PC-3 (cell line): ENCODE measurements at places on chromosomes 3 and 15. TPM values are rescaled to one million over a fixed set of nuclear protein-coding genes. Genes with fewer than 3 reads are reported as not detected.
A peak's percentile ranks its signal among the peaks of the same experiment; 100 is the strongest.

GRCh38 chr15:26937134-26937533 is 33.8 kb upstream of the GABRG3 start:
- H3K4me3 ChIP-seq: no peak overlapping the region
- DNase-seq: no peak
- H3K36me3 ChIP-seq: no peaks in the 10 kb centered on the region

IL17RD gene
- 3.1 and 3.7 TPM in 2 replicates for total RNA-seq

SMCO1 gene
- not detected in 2 replicates for total RNA-seq

CYP19A1 gene
- not detected in 2 replicates for total RNA-seq

- H3K27ac ChIP-seq: no peak overlapping the region
- peaks cover 83% of the 10 kb centered on the region for H3K27me3 ChIP-seq
- no peak for DNase-seq
Measured at GRCh38 chr3:147413686-147414389, 4.7 kb downstream of the ZIC1 start.

- no peaks in the 10 kb centered on the region for H3K4me1 ChIP-seq
- H3K4me3 ChIP-seq: no peak overlapping the region
- H3K27me3 ChIP-seq: no peaks in the 10 kb centered on the region
Measured at GRCh38 chr3:53836084-53836872, 9.9 kb downstream of the CHDH start.

GLDN gene
- 0.15 TPM in 1 of 2 replicates, not detected in the other for total RNA-seq

GRCh38 chr15:57797568-57798267 is 91.2 kb downstream of the POLR2M start:
- H3K4me1 ChIP-seq: peaks cover 5% of the 10 kb centered on the region; the same call in 1 of the 2 replicates
- no peak for DNase-seq
- no peak overlapping the region for H3K27ac ChIP-seq
- H3K36me3 ChIP-seq: no peaks in the 10 kb centered on the region
- H3K27me3 ChIP-seq: peaks cover 22% of the 10 kb centered on the region

- H3K27ac ChIP-seq: no peak overlapping the region
- H3K4me1 ChIP-seq: no peaks in the 10 kb centered on the region
- peak; percentile 76 for DNase-seq
- H3K36me3 ChIP-seq: no peaks in the 10 kb centered on the region
Measured at GRCh38 chr15:36278219-36278618, 301.2 kb upstream of the CDIN1 start.

DNA sequence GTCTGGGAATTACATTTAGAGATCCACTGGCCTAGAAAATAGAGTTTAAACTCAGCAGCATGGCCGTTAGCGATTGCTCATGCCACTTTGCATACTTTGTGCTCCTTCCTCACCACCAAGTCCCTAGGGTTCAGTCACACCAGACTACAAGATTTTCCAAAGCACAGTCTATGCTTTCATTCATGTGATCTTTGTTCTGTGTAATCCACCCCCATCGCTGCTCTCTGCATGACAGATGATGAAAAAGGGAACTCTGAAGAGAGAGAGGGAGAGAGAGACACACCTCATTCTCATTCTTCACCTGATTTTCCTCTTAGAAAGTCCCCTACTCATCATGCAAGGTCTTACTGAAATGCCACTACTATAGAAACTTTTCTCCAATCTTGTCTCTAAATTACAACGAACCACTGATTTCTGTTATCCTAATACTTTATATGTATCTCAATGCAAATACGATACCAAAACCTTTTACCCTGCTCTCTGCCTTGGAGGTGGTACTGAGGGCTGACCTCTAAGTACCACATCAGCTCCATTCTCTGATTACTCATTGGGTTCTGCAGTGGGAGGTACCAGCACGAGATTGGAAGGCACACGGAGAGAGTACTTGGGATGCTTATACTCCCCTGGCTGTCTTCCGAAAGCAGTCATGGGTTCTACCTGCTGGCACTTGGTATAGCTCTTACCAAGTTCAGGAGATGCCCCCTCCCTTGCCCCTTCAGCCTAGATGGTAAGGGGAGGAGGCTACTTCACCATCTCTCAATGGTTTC is 1.1 kb upstream of the PARP15 start:
- H3K4me1 ChIP-seq: peaks cover 12% of the 10 kb centered on the region
- no peaks in the 10 kb centered on the region for H3K27me3 ChIP-seq
- DNase-seq: no peak
- H3K4me3 ChIP-seq: no peak overlapping the region
- no peak overlapping the region for H3K27ac ChIP-seq

- H3K4me1 ChIP-seq: no peaks in the 10 kb centered on the region
- no peaks in the 10 kb centered on the region for H3K36me3 ChIP-seq
- peaks cover 26% of the 10 kb centered on the region; the same call in 1 of the 2 replicates for H3K27me3 ChIP-seq
- no peak overlapping the region for H3K4me3 ChIP-seq
- H3K27ac ChIP-seq: no peak overlapping the region
- DNase-seq: no peak
Measured at GRCh38 chr15:76140074-76140464, 80.3 kb downstream of the TMEM266 start.

DNA sequence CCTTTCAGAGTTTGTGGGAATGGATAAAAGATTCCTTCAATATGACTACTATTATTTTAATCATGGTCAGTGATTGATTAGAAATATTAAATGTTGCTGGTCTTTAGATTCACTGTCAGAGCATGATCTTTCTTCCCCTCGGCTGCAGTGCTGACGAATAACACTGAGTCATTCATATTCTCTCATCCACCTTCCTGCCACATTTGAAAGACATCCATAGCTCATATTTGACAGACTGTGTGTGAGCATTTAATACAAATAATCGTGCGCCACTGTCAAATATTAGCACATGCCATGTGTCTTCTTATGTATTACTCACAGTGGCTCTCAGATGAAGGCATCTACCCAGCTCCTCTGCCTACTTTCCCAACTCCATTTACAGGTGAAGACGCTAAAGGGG is 476.5 kb upstream of the TPRG1 start:
- no peaks in the 10 kb centered on the region for H3K36me3 ChIP-seq
- peaks cover 11% of the 10 kb centered on the region for H3K4me1 ChIP-seq
- H3K27me3 ChIP-seq: no peaks in the 10 kb centered on the region
- peak overlapping the region; percentile 46 for H3K27ac ChIP-seq
- peak; percentile 89 for DNase-seq

MYO5C gene
- total RNA-seq: 16.7 and 17.7 TPM in 2 replicates

KLHL40 gene
- total RNA-seq: not detected in 2 replicates

- no peaks in the 10 kb centered on the region for H3K27me3 ChIP-seq
- H3K27ac ChIP-seq: no peak overlapping the region
- no peaks in the 10 kb centered on the region for H3K36me3 ChIP-seq
- H3K4me3 ChIP-seq: no peak overlapping the region
- H3K4me1 ChIP-seq: peaks cover 8% of the 10 kb centered on the region
- no peak for DNase-seq
Measured at GRCh38 chr3:125382298-125382697, 7.2 kb upstream of the ZNF148 start.

GRCh38 chr15:76823303-76823702 is 81.8 kb downstream of the SCAPER start:
- no peaks in the 10 kb centered on the region for H3K4me1 ChIP-seq
- no peaks in the 10 kb centered on the region for H3K36me3 ChIP-seq
- no peak overlapping the region for H3K4me3 ChIP-seq
- H3K27ac ChIP-seq: no peak overlapping the region

CEMIP gene
- total RNA-seq: 3.1 and 4.0 TPM in 2 replicates

LXN gene
- 332 and 471 TPM in 2 replicates for total RNA-seq

TRPM1 gene
- total RNA-seq: not detected in 2 replicates

GRCh38 chr3:86782286-86782685 is 208.7 kb downstream of the VGLL3 start:
- no peaks in the 10 kb centered on the region for H3K36me3 ChIP-seq
- H3K27ac ChIP-seq: no peak overlapping the region
- no peaks in the 10 kb centered on the region for H3K27me3 ChIP-seq
- DNase-seq: no peak

- H3K4me1 ChIP-seq: no peaks in the 10 kb centered on the region
- H3K36me3 ChIP-seq: no peaks in the 10 kb centered on the region
- no peak overlapping the region for H3K27ac ChIP-seq
- no peak for DNase-seq
- no peaks in the 10 kb centered on the region for H3K27me3 ChIP-seq
- H3K4me3 ChIP-seq: no peak overlapping the region
Measured at GRCh38 chr3:65138556-65138955, 450.8 kb upstream of the ADAMTS9 start.

DNA sequence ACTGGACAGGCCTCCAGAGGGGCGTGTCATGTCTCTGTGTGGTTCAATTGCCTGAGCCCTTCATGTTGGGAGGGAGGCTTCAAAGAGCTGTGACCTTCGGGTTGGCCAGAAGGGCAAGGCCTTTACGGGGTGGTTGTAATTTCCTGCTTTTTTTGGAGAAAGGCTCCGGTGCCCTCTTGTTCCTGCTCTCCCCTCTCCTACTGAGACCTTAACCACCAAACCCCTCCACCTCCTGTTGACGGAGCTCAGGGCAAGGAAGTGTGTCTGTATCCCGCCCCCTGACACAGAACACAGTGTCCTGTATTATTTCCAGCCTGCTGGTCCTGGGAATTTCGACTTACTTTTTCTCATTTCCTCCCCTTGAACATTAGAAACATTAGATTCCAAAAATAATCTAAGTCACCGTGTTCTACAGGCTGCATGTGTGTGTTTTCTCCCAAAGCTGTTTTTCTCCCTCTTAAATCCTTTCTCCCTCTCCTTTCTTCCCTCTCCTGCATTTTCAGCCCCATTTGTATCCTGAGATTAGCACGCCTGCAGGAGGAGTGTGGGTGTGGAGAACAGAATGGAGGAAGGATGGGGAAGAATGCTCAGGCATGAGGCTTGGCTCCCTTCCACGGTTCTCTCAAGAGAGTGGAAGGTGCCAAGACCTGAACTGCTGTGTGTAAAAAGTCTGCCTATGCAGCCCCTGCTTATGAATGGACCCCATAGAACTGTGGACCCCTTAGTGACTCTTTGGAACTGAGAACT is 285.4 kb upstream of the ROPN1 start:
- H3K27ac ChIP-seq: no peak overlapping the region
- no peak for DNase-seq

KLHL6 gene
- not detected in 2 replicates for total RNA-seq

STAB1 gene
- 0.33 TPM in 1 of 2 replicates, not detected in the other for total RNA-seq

GRCh38 chr3:110492876-110493275 is 578.7 kb upstream of the NECTIN3 start:
- no peaks in the 10 kb centered on the region for H3K4me1 ChIP-seq
- no peak for DNase-seq
- H3K27ac ChIP-seq: no peak overlapping the region
- H3K27me3 ChIP-seq: no peaks in the 10 kb centered on the region
- H3K4me3 ChIP-seq: no peak overlapping the region

DNA sequence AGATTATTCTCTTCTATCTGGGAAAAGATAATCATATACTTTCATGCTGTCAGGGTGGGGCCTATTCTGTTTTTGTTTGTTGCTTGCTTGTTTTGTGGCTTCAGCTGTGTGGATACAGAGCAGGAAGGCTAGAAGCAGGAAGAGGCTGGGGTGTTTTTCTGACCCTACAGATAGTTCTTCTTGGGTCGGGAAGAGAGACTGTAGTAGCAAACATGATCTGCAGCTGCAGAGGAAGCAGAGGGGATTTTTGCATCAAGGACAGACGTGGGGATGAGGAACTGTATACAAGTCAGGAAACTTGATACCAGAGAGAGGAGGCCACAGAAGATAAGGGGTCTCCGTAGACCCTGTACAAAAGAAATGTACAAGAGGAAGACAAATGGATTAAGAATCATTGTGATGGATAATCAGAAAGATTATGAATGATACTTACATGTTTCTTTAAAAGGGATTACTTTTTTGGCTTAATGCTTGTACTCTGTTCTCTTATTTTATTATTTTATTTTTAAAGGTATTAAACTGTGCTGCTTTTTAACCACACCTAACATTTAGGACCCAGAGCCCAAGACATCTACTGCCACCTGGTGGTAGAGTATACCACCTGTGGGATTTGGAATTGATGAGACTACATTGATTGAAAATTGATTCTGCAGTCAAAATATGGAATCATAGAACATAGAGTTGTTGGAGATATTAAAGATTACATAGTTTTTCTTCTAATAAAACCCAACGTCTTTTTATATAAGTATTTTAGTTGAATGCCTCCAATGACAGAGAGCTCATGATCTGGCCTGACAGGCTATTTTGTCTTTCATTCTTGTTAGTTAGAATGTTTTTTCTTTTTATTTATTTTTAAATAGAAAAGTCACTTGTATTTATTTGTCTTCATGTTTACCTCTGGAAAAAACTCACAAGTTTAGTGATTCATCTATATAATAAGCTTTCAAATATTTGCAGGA is 87.3 kb upstream of the ROPN1 start:
- DNase-seq: peak; percentile 72
- peaks cover 21% of the 10 kb centered on the region for H3K27me3 ChIP-seq
- no peak overlapping the region for H3K27ac ChIP-seq
- H3K4me3 ChIP-seq: no peak overlapping the region
- H3K36me3 ChIP-seq: no peaks in the 10 kb centered on the region; the same call in 1 of the 2 replicates

DNA sequence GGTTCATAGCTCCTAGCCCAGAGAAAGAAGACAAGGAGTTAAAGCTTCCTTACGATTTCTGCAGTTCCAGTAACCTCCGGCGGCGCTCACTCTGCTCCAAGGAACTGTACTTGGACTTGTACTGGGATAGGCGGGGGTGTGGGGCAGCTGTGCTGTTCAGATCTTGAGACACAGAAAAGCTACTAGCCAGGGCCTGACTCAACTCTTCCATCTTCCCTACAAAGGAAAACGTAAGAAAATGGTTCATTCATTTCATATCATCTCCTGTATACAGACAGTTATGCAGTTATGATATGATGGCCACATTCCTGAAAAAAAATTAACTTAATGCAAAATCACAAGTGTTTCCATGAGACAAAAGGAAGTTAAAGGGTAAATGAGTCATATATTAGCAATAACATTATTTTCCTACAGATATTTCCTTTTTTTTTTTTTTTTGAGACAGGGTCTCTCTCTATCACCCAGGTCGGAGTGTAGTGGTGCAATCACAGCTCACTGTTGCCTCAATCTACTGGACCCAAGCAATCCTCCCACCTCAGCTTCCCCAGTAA is 4.6 kb downstream of the SNUPN start:
- no peak overlapping the region for H3K4me3 ChIP-seq
- H3K27me3 ChIP-seq: no peaks in the 10 kb centered on the region
- H3K27ac ChIP-seq: peak overlapping the region; percentile 6; the same call in 1 of the 2 replicates
- no peak for DNase-seq

DNA sequence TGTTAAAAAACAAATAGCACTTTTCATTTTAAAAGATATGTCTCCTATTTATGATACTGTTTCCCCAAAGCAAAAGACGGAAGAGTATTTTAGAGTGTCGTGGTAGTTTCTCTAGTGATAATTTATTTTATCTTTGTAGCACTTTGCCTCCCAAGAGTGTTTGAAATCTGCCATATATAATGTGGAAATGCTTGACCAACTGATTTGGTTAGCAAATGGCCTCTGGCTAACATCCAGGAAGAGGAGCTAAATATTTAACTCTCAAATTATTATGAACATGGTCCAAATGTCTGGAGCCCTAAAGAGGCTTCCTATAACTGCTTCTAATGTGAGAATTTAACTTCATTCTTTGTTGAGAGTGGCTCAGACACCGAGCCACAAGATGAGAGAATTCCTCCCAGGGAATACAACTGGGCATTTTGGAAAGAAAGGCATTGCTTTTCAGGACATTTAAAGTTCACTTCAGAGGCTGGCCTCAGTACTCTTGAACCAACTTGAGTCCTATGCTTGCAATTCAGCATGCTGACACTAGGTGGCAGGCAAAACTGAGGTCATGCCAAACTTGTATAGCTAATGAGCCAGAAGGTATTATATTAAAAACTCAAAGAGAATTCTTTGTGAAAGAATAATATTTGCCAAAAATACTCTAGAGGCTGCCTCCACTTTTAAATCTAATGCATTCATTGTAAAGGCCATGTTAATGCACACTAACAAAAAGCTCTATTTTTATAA is 104.5 kb downstream of the RARB start:
- DNase-seq: peak; percentile 72
- H3K27me3 ChIP-seq: peaks cover 24% of the 10 kb centered on the region
- no peaks in the 10 kb centered on the region for H3K4me1 ChIP-seq
